ENCODE measurements at places on chromosomes 6 and 20.

DNA sequence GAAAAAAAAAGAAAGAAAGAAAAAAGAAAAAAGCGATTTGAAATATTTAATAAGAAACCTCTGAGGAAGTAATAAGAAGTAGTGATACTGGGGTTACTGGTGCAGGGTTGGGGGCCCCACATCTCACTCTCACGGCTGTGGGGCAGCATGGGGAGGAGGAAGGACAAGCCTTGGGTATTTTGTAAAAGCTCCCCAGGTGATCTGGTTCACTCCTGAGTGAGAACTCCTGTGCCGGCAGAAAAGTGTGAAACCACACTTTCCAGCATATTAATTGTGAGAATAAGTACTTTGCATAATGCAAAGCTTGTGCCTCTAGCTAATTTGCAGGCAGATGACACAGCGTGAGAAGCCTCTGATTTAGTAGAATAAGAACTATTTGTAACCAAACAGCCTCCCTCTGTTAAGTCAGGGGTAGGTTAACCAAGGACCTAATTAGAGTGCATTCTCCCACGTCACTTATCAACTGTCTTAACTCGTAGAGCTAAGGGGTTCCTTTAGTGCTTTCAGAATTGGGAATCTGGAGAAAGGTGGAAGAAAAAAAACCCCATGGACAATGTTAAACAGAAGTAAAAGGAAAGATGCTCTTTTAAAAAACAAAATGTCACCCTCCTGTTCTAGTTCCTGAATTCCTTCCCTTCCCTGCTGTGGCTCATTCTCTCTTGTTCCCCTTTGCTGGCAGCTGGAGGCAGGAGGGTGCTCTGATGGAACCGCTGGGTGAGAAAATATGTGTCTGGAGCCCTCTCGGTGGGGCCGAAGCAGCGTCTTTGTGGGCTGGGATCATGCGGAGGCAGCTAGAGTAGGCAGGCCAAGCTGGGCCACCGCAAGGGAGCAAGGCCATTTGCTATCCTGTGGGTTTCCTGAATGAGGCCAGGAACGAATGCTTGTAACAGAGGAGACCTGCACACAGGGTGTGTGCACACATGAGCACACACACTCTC is 108.7 kb downstream of the FYN start:
- DNase-seq: peak; percentile 79

DNA sequence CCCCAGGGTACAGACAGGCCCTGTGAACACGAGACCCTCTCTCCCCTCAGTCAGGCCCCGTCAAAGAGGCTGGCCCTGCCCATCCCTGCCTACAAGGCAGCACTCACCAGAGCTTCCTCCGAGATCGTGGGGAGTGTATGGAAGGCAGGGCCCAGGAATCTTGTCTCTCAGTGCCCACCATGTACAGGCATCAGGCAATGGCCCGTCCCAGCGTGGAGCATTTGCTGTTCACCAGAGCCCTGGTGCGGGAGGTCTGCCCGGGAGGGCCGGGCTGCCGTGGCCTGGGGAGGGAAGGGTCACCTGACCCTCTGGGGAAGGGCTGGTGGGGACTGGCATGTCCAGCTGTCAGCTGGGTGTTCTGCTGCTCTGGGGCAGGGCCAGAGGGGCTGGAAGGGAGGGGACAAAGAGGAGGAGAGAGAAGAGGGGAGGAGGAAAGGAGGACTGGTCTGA is at the start of gene IP6K3:
TSS of gene IP6K3 (minus strand) at position 255 of the 450 bp plus-strand sequence. CDS start 11,429 bp downstream, outside the sequence.
- DNase-seq: no peak

GRCh38 chr6:39617026-39617425 is 108.2 kb downstream of the KIF6 start:
- no peak for DNase-seq

DNA sequence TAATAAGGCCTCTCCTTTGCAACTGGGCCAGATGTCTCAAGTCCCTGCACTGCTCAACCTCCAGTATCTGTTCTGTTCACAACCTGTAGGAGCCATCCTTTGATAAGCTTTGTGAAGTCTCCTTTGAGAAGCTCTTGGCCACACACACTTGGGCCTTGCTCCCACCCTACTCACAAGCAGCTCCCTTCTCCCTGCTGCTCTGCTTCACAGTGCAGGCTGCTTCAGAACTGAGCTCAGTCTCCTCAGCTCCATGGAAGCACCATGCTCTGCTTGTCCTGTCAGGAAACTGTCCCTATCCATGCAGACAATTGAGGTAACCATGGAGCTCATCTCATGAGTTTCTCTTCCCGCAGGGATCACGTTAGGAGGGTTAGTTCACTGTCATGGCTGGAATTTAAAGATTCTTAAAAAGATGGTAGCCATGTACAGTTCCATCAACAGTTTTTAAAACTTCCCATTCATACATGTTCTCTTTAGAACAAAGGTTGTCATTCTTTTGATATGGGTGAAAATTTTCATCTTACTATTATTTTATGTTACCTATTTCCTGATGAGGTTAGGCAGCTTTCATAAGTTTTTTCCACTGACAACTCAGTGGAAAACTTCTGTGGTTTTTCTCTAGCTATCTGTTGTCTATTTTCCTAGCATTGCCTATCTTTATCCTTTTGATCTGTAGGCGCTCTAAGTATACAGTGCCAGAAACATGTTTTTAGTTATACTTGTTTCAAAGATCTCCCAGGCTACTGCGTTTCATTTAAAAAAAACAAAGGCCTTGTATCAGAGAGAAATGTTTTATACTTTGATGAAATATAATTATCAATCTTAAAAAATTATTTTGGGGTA is 62.6 kb downstream of the AK9 start:
- DNase-seq: no peak

DNA sequence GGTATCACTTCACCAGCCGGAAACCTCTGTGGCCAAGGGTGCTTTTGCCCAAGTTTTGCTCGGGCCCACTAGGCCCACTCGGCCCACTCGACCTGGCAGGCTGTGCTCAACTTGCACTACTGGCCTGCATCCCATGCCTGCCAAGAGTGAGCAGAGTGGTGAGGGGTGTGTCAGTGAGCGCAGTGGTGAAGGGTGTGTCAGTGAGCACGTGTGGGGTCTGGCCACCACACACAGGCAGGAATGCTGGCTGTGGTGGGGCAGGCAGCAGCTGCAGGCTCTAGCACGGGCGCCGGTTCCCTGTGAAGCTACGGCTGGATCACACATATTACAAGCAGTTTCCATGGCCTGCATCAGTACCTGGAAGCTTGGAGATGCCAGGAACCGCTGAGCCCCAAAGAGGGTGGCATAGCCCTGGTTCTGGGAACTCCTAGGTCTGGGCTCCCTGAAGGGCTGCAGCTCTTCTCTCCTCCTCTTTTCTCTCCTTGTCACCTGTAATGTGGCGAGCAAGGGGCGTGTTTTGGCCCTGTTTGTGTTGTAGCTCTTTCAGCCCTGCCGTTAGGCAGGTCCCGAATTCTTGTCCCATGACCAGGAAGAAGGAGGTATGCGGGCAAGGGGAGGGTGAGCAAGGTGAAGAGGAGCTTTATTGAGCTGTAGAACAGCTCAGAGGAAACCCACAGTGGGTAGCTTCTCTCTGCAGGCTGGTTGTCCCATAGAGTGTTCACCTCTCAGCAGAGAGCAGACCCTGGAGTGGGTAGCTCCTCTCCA is 51.0 kb upstream of the CLDN20 start:
- no peak for DNase-seq

DNA sequence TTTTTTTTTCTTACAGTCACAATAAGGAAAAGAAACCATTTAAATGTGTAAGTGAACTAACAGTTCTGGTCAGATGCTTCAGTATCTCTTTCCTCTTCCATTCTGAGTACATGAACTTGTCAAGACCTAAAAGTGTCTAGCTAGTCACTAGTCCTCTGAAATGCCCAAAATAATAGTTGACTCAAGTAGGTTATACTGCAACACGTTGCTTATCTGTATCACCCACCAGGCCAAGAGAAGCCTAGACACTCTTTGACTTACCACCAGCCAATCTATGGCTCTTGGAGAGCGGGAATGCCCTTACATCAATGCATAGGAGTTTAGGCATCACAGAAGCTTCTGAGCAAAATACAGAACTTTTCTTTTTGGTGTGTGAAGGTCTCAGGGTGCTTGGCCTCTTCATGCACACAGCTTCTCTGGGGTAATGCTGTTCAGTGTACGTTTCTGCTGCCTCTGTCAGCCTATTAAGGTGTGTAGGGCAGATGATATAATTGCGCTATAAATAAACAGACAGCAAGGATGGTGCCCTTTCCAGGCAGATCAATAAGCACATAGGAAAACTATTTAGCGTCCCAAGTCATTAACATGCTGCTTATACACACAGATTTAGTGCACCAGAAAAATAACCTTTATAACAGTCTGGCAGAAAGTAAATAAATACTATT is 7.8 kb upstream of the GFOD1 start:
- DNase-seq: no peak

GRCh38 chr20:17794400-17794799 is 94.6 kb downstream of the BANF2 start:
- no peak for DNase-seq

DNA sequence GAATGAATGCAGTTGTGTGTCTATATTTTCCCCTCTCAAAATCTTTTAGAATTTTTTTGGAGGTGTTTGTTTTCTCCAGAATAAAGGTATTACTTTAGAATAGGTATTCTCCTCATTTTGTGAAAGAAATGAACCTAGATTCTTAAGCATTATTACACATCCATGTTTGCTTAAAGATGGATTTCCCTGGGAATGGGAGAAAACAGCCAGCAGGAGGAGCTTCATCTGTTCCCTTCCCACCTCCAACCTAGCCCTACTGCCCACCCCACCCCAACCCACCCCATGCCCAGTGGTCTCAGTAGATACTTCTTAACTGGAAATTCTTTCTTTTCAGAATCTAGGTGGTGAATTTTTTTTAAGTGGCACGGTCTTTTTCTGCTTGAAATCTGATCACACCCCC is 127.8 kb downstream of the CD109 start:
- DNase-seq: no peak

- DNase-seq: peak; percentile 27
These were observed 62.9 kb downstream of the MRPL14 start for GRCh38 chr6:44064089-44064947.

All from CD4-positive, alpha-beta T cell treated with Interleukin-12 subunit alpha and Interleukin-12 subunit beta, for 1 hour (primary cell).